Fibroblast of skin of right biceps (primary cell): ENCODE measurements at places on chromosomes 7 and 10.

- no peak for DNase-seq
Measured at GRCh38 chr7:83814480-83814879, 165.5 kb upstream of the SEMA3E start.

DNA sequence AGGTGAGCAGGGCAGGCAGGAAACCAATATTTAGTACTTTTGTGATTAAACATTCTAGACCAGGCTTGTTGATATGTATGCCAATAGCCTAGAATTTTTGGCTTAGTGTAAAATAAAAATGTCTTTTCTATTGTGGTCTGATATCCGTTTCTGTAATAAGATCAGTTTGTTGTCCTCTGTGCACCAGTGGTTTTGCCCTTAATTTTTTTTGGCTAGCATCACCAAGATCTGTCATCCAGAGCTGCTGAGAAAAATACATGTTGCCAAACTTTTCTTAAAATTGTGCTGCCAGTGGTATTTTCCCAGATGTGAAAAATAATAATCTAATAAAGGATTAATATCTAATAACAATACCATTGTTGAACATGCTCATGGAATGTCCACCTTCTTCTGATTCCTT, 115.6 kb downstream of the TWIST1 start:
- DNase-seq: no peak

- peak; percentile 65 for DNase-seq
Measured at GRCh38 chr10:2925631-2926030, 141.7 kb upstream of the PFKP start.

DNA sequence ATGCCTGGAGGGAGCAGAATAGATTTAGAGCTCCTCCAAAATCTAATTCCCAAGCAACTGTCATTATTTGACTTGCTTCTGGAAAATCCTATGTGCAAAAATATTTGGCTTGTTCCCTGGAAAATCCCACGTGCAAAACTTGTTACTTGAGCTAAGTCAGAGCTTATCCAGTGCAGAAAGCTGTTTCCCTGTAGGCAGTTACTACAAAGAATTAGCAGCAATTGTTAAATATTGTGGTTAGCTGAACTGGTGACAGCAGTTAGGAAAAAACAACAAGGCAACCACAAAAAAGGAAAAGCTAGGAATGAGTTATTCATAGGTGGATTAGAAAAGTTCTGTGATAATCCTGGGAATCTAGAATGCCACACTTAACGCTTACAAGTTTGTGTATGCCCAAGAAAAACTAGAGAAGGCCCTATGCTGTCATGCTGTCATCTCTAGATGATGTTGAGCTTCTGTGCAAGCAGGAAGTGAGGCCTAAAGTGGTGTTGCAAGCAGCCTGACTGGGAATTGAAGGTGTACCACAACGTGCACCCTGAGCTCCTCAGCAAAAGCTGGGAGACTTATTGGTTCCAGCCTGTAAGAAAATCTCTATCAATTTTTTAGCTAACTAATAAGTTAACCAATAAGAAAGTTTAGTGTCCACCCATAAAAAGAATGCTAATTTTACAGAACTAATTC, 738.6 kb upstream of the LRRTM3 start:
- DNase-seq: no peak

DNA sequence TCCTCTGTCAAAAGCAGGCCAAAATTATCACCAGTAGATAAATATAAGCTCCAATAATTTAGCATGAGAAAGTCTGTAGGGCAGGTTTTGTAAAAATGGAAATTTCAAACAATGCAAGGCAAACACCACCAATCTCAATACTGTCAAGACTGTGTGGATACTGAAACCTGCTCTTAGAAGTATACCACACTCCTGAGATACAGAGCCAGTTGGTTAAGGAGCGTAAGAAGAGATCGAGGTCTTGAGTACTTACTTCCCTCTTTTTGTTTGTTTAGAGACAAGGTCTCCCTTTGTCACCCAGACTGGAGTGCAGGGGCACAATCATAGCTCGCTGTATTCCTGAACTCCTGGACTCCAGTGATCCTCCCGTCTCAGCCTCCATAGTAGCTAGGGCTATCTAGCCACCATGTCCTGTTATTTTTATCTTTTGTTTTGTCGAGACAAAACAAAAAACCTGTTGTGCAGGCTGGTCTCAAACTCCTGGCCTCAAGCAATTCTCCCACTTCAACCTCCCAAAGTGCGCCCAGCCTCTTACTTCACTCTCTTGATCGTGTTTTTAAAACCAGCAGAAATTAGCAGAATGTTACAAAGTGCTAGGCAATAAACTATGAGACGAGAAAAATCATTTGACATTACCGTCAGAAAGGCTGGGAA, 205.7 kb downstream of the PARD3 start:
- no peak for DNase-seq

- DNase-seq: no peak
Measured at GRCh38 chr10:100291356-100291755, 4.9 kb upstream of the BLOC1S2 start.

DNA sequence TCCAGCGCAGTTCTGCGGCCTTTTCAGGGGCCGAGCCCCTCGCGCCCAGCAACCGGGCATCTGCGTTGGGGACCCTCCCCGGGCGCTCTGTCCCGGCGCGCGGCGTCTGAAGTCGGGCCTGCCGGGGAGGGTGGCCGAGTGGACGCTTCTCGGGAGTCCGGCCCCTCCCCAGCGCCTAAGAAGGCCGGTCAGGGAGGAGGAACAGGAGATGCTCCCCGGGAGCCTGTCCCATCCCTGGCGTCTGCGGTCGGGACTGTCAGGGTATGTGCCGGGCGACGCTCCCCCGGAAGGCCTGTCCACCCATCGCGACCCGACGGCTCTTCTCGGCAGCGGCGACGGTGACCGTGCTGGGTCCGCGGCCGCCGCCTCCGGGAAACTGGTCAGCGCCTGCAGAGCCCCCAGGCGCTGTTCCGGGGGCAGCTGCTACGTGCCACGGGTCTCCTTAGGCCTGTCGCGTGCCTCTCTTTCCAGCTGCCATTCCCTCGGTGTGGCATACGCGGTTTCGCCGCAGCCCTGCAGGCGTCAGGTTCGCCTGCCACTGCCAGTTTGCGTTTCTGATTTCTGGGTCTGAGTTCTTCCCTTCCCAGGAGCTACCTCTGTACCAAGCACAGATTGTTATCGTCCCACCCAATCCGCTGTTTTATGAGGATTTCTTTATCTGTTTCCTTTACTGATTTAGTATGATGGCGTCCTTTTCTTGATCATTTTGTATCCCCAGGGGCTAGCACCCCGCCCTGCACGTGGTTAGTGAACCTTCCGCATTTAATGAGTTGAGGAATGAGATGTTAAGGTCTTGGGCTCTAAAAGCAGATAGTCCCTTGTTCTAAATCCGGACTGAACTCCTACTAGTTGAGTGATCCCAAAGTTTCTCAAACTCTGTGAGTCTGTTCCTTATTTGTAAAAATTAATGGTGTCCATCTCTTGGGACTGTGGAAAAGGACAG, 782 bp downstream of the IFIT5 start:
- peak; percentile 52 for DNase-seq

GRCh38 chr10:121478556-121478955, 119.7 kb downstream of the FGFR2 start:
- no peak for DNase-seq

- no peak for DNase-seq
Measured at GRCh38 chr10:122294511-122295450, 23.7 kb downstream of the BTBD16 start.

DNA sequence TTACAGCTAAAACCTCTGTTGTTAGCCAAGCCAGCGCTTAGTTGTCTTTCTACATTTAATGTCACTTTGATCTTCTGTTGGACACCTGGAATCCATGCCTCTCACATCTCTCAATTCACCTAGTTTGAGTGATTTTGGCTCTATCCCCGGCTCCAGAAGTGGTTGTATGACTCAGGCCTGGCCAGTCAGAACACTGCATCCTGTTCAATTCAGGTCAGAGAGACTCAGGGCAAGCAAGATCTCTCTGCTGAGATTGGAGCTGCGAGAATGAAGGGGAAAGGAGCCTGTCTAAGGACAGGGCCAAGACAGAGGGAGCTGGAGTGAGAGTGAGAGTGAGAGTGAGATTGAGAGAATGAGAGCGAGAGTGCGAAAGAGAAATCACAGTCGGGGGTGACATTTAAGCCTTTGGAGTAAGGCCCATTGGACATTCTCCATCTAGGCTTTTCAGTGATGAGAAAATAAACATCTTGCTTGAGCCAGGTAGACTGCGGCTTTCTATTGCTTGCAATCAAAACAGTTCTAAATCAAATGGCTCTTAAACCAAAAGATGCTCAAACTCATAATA, 83.3 kb upstream of the DYNC1I1 start:
- DNase-seq: no peak

- DNase-seq: no peak
Measured at GRCh38 chr7:31145339-31145738, 93.2 kb downstream of the ADCYAP1R1 start.

DNA sequence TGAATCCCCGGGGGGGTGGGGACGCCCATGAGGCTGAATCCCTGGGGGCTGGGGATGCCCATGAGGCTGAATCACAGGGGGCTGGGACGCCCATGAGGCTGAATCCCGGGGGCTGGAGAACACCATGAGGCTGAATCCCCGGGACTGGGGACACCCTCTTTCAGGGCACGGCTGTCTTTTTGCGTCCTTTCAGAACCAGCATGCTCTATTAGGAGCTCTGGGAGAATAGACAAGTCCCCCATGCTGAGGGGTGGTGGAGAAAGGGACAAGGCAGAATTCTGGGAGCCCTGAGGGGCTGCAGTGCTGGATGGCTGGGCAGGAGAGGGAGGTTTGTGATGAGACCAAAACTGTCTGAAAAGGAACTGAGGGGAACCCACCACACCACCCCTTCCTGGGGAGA, 257.3 kb upstream of the TCERG1L start:
- DNase-seq: no peak

DNA sequence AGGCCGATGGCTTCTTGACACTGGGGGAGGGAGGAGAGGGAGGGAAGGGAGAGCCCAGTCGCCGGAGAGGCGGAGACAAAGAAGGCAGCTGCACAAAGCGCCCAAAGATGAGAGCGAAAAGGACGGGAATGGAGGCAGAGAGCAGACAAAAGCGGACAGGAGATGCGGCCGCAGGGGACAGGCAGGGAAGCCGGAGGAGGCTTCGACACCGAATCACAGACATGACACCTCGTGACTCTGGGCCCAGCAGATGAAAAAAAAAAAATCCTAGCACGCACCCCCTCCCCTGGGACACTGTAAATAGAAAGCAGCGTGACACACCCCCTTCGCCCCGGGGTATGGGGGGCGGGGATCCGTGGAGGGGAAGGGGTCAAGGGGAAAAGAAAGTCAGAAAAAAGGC, 976 bp downstream of the NAT16 start:
- DNase-seq: no peak

DNA sequence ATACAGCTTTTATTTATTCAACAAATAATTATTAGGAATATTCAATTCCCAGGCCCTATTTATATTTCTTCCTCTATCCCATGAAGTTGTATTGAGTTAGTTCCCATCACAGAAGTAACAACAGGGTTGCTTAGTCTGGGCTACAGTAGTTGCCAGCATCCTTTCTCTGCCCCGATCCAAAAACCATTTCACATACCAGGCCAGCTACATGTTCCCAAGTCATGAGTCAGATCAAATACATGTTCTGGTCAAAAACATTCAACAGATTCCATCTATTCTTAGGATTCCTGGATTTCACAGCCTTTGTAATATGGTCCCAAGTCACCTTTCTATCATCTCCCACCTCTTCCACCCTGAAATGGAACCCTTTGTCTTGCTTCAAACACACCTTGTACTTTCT, 91.6 kb downstream of the RAB11FIP2 start:
- peak; percentile 66 for DNase-seq

DNA sequence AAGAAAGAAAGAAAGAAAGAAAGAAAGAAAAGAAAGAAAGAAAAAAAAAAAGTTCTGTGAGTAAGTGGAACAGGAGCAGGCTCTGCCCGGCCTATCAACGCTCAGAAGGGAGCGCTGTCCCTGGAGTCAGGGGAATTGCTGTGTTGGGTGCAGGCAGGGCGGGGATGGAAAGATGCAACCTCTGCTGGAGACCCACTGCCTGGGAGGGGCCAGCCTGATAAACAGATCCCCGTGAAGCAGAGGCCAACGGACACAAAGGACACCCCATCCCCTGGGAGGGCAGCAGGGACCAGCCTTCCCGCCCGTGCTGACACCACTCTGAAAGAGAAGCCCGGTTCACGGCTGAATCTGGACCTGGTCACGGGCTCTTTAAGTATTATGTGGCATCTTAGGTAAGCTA, 54.5 kb downstream of the TCERG1L start:
- no peak for DNase-seq

DNA sequence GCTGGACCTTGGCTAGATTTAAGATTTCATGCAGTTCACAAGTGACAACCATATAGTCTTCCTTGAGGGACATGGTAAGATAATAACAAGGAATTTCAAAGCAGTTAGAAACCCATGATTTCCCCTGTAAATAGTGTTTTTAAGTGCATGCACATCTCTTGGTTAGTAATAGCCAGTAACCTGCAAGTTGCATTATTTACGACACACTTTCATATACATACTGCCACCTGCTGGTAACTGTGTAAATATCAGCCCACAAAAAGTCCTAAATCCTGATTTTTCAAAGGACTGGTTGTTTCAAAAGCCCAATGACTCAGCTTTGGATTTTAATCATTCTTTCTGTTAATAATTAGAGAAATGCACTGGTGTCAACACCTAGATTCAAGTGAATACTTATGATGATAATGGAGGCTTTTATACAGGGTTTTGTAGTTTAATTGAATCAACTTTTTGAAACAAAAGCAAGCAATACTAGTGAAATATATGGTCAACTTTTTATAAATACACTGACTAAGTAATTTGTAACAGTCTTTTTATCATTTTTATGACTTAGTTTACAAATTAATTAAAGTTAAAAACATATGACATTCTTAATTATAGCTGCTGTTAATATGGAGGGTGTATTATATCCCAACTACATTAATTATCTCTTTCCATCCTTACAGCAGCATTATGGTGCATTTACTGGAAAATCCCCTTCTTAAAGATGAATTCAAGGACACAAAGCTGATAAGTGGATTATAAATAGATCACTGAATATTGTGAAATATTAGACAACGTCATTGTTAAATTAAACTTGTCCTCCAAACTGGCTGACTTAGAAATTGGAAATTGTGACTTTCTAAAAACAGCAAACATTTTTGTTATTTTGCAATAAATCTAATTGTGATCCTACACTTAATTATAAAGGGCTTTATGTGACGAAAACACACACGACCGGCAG, 367.7 kb upstream of the SEMA3D start:
- DNase-seq: peak; percentile 80

DNA sequence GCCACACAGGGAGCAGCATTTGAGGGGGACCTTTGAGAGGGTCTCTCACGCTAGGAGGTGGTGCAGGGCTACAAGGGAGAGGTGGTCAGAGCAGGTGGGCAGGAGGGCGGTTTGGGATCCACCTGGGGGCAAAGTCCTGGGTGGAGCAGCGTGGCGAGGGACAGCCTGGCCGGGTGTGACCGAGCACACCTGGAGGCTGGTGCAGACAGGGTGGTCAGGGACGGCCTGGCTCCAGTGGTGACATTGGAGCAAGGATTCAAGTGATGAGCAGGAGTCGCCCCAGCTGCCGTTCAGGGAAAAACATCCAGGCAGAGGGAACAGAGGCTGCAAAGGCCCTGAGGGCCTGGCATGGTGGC, 36.0 kb downstream of the CLIP2 start:
- DNase-seq: no peak
